ENCODE measurements at places on chromosomes 11 and 22. TPM values are rescaled to one million over a fixed set of nuclear protein-coding genes. Genes with fewer than 3 reads are reported as not detected.

Gene PAMR1
- 38.3 TPM for total RNA-seq

Gene ARHGAP32
- 39.3 TPM for total RNA-seq

GRCh38 chr11:128882451-128882850 lies 8.7 kb upstream of the KCNJ5 start:
- DNase-seq: no peak

DNA sequence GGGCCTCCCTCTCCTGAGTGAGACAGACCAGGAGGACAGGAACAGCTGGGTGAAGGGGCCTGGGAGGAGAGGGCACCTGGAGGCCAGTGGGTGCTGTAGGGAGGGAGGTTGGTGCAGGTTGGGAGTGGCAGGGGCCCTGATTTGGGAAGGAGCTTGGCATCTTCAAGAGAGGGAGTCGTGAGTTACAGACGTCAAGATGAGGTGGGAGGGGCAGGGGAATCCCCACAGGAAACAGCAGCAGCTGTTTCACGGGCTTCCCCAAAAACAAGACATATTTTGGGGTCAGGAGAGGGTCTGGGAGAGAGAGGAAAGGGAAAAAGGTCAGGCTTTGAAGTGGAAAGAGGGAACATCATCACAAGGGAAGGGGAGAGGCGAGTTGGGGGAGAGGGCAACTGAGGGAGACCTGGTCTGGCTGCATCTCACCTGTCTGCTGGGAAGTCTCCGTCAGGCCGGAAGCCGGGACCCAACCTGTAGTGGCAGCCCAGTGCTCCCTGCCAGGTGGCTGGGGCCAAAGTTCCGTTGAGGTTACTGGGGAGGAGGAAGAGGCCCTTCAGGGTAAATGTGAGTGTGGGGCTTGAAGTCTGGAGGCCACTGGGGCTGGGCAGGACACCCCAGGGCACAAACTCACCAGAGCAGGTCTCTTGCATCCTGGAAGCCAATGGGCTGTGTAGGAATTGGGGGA lies 4.4 kb downstream of the NAALADL1 start:
- no peak for DNase-seq

DNA sequence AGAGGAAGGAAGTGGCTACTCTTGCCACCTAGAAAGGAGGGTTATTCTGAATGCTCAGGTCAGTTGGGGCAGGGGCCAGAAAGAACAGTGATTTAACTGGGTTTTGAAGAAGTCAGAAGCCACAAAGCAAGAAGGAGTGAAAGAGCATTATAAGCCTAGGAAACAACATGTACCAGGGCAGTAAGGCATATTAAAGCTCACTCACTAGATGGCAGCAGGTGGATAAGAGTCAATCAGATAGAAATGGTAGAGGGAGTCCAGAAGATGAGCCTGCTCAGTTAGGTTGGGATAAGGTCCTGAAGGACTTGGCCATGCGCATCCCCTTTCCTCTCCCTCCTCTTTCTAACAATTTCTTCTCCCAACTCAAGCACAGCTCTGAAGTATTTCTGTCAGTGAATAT lies 22.0 kb upstream of the PATE1 start:
- DNase-seq: no peak

- no peak for DNase-seq
Measured at GRCh38 chr22:45968751-45969413, 8.1 kb downstream of the WNT7B start.

GRCh38 chr11:67408437-67409200 lies 4.7 kb downstream of the TBC1D10C start:
- no peak for DNase-seq

Gene SAA4
- not detected for total RNA-seq

DNA sequence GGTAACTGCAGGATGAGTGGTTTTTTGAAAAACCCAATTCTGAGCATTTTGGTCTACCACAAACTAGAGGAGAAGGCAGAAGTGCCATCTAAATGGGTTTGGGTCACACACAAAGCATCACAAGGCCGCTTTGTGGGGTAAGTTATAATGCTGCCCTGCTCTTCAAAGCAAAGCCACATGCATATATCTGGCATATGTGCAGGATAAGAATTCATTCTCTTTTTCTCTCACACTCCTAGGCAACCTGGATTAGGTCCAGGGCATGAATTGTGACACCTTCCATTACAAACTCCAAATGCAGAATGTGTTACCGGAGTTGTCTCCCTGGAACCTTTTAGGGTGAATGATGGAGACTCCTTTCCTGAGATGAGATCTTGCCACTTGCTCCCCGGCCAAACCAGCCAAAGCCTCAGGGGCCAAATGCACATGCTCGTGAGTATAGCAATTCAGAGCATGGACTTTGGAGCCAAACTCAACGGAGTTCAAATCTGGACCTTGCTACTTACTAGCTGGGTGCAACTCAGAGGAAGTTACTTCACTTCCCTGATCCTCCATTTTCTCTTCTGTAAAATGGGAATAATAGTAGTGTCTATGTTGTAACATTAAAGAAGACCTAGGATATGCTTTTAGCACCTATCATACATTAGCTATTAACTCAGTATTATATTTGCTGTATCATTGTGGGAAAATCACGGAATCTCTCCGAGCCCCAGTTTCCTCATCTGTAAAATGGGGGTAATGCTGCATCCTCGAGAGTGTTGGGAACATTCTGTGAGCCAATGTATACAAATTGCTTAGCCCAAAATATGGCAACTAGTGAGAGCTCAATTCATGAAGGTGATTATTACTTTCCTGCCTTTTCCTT lies 96.6 kb downstream of the COMMD9 start:
- DNase-seq: peak; percentile 17

DNA sequence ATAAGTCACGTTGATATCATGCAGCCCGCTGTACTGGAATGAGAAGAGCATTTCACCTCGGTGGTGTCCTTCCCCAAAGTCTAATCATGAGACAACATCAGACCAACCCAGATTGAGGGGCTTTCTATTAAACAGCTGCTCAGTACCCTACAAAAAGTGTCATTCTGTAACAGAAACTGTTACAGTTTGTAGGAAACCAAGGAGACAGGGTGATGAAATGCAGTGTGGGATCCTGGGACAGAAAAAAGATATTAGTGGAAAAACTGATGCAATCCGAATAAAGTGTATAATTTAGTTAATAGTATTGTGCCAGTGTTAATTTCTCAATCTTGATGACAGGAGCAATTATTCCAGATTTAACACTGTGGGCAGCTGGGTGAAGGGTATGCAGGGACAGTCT lies 128.0 kb downstream of the MICAL2 start:
- DNase-seq: no peak

- peak; percentile 71 for DNase-seq
Measured at GRCh38 chr11:47186076-47186699, at the start of gene PACSIN3. Gene PACSIN3 (minus strand): TSS chr11:47186434. CDS start chr11:47182727, 3,707 bp downstream.

Gene RAB36
- total RNA-seq: 6.4 TPM

GRCh38 chr11:44851496-44851895 lies 99.2 kb downstream of the TP53I11 start:
- no peak for DNase-seq

GRCh38 chr11:133911171-133911570 lies 45.6 kb downstream of the IGSF9B start:
- DNase-seq: no peak

GRCh38 chr11:112626731-112627130 lies 334.5 kb upstream of the NCAM1 start:
- no peak for DNase-seq

- DNase-seq: no peak
Measured at GRCh38 chr22:23026777-23027176, 43.5 kb upstream of the GNAZ start.

Gene NLRP14
- 0.54 TPM for total RNA-seq

DNA sequence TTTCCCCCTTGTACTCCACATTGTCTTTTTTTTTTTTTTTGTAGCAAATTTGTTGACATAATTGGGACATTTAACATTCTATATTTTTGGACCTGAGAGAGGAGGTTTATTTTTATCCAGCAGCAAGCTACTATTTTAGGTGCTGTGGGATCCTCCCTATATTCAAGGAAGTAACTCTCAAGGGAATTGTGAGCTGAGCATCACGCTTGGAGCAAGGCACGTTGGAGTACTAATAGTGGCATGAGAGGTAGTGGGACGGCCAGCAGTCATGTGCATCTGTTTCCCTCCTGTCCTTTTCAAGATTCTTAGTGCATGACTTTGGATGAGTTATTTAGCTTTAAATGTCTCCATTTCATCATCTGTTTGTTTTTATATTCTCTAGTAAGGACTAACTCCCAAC lies 52.3 kb downstream of the EXT2 start:
- no peak for DNase-seq

Gene STARD10
- 51.1 TPM for total RNA-seq

Gene KRTAP5-10
- 0.31 TPM for total RNA-seq

DNA sequence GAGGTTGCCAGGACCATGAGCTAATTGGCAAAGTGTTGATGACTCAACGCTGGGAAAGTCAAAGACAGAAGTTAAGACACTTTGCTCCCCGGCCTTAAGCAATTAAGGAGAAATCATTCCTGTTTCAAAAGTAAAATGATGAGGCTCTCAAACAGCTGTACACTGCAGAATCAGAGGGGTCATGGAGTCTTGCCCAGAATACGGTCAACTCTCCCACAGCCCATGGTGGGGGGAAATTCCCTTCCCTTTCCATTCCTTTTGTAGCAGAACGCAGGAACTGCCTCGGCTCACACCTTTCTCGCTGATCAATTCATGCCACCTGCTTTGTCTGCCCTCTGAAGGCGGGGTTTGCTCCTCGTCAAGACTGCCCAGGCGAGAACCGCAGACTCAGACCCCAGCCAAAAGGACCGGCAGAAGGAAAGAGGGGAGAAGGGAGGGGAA lies 52.8 kb downstream of the MN1 start:
- no peak for DNase-seq

GRCh38 chr11:103364687-103365086 lies 255.5 kb downstream of the DYNC2H1 start:
- no peak for DNase-seq

GRCh38 chr11:63851364-63851763 lies 12.5 kb downstream of the MARK2 start:
- DNase-seq: no peak

DNA sequence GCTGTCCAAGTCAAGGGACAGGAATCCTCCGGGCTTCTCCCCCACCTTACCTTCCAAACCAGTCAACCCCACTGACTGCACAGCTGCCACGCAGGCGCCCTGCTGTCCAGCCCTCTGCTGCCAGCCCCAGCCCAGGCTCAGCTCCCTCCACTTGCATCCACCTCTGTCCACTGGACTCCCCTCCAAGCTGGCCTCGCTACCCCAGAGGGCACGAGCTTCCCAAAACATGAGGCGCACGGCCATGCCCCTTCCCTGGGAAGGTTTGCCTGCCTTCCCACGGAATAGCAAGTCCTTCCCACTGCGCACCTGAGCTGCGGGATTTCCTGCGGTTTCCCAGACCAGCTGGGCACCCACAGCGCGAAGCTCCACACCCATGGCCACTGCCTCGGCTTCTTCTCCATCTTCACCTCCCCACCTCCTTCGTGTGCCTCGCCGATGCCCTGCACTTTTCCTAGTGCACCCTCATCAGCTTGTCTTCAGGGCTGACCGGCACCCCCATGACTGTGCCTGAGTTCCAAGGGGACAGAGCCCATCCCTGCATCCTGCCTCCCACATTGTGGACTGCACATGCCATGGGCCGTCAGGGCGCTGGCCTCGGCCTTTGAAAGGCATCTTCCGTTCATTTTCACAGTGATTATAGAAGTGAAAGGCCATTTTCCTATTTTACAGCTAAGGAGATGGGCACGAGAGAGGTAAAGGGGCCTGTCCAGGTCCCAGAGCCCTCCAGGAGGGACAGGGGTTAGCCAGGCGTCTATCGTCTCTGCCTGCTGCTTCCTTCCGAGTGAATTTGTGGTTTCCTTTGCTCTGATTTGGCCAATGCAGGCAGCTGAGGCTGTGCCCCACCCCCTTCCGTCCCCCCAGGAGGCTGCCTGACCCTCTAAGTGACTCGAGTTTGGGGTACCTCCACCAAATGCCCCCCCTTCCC lies 16.4 kb downstream of the IFITM10 start:
- DNase-seq: no peak

Gene ELFN2
- 4.1 TPM for total RNA-seq

Gene PATE4
- not detected for total RNA-seq

DNA sequence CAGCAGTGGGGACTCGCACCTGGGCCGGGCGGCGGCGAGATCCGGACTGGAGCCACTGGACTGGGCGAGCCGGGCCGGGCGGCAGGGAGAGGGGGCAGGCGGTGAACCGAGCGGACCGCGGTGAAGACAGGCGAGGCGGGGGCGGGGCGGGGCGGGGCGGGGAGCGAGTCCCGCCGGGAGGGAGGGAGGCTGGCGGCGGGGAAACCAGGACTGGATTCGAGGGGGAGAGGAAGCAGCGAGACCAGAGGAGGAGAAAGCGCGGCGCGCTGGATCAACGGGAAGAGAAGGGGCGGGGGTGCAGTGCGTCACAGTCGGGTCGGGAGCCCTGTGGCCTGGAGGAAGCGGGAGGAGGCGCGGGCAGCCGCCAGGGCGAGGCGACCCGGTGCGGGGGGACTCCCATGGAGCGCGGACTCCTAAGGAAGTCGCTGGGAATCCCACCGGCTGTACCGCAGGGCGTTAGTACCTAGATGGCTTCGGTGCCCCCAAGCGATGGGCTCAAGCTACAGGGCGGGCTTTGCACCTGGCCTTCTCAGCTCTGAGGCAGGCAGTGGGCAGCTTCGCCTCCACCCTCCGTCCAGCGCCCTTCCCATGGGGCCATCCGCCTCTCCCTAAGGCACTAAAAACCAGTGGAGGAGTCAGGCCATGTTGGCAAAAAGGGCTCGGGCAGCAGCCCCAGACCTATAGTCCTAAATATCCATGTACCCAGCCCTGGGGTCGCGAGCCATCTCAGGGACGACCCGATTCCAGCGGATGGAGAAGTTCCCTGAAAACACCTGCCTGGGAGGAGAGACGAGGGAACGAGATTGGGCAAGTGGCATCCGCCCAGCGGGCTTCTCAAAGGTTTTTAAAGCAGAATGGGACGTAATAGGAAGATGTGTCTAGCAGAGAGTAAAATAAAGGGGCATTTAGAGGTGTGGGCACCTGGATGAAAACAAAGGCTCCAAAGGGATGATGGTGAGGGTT lies at the start of gene TMEM121B:
TSS of gene TMEM121B (minus strand) at position 128 of the 963 bp plus-strand sequence. CDS start 233 bp downstream, outside the sequence.
- peak; percentile 53 for DNase-seq

DNA sequence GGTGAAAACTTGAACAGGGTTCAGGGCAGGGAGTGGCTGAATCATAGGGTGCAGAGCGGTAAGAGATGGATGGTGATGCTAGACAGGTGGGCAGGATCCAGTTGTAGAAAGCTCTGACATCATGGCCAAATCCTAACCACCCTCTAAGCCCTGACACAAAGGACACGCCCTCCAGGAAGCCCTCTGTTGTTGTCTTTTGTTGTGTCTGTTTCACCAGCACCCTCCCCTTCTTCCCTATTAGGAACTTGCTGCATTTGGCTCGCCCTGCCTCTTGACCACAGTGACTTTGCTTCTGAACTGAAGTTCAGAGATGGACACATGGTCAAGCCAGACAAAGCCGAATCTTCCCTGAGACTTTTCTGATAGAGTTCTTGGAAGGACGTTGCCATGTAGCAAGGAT lies 14.2 kb upstream of the APOL6 start:
- DNase-seq: no peak
